CD8-positive, alpha-beta memory T cell (primary cell): ENCODE measurements at places on chromosomes 11 and 22. TPM values are rescaled to one million over a fixed set of nuclear protein-coding genes. Genes with fewer than 3 reads are reported as not detected.
A peak's percentile ranks its signal among the peaks of the same experiment; 100 is the strongest.

DNA sequence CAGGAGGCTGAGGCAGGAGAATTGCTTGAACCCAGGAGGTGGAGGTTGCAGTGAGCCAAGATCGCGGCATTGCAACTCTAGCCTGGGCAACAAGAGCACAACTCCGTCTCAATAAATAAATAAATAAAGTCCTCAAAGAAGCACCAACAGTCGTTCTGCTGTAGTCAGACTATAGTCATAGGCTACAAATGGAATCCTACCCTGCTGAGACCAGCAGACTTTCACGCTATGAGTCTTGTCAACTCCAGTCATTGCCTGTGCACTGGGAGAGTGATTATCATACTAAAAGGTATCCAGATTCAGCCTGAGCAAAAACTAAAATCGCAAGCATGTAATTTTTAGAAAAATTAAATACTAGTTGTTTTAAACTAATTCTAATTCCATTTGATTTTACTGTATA lies 19.6 kb downstream of the USP28 start:
- H3K4me1 ChIP-seq = peaks cover 10% of the 10 kb centered on the region
- peaks cover under 1% of the 10 kb centered on the region for H3K36me3 ChIP-seq
- no peak for DNase-seq
- no peak overlapping the region for H3K27ac ChIP-seq
- H3K4me3 ChIP-seq = no peak overlapping the region
- no peaks in the 10 kb centered on the region for H3K27me3 ChIP-seq

DNA sequence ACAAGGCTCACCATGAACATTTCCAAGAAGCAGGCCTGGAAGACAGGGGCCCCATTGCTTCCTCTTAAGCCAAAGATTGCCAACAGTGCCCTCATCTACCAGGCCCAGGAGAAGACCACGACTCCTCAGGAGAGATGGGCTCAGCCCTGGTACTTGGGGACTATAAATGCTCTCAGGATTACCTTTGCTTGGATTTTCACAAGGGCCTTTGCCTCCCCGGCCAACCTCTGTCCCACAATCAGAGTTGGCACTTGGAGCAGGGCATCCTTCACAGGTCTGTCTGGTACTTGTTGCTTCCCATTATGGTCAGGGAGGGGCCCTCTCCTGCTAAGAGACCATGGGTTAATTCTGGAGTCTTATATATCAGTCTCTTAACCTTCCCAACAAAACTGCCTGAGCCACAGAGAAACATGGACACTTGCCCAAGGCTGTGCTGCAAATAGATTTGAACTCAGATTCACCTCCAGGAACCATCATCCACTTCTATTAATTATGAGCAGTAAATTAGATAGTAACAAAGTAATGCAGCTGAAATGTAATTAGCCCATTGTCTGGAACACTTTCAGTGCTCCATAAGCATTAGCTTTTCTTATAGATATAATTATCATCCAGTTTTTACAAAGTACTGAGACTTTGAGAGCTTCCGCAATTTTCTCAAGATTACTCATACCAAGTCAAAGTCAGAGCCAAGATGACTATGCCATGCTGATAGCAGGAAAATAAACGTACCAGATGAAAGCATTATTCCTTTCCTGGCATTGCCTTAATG lies 33.5 kb downstream of the POU2AF3 start:
- no peak overlapping the region for H3K4me3 ChIP-seq
- no peak for DNase-seq
- no peak overlapping the region for H3K27ac ChIP-seq
- no peaks in the 10 kb centered on the region for H3K36me3 ChIP-seq
- no peaks in the 10 kb centered on the region for H3K27me3 ChIP-seq
- no peaks in the 10 kb centered on the region for H3K4me1 ChIP-seq

DNA sequence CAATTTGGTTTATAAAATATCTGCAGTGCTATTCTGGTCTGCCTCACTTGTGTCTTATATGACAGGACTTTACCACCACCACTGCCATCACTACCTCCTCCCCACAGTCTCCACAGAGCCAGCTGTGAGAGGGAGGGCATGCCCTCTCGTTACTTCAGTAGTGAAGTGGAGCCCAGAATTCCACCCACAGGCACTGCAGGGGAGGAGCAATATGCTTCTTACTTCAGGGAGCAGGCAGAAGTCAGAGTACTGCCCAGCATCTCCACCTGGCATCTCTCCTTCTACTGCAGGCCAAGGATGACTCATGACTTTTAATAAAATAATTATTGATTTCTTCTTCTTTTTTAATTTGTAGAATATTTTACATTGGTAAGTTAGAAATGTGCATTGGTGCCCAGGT lies 255.5 kb downstream of the DYNC2H1 start:
- H3K4me3 ChIP-seq = no peak overlapping the region
- H3K27me3 ChIP-seq = no peaks in the 10 kb centered on the region
- H3K27ac ChIP-seq = no peak overlapping the region
- no peaks in the 10 kb centered on the region for H3K4me1 ChIP-seq
- no peak for DNase-seq
- H3K36me3 ChIP-seq = no peaks in the 10 kb centered on the region

GRCh38 chr11:3101921-3102640 lies 44.9 kb upstream of the CARS1 start:
- no peaks in the 10 kb centered on the region for H3K27me3 ChIP-seq
- H3K4me3 ChIP-seq = no peak overlapping the region
- H3K36me3 ChIP-seq = no peaks in the 10 kb centered on the region
- DNase-seq = no peak
- H3K4me1 ChIP-seq = peaks cover 8% of the 10 kb centered on the region

DNA sequence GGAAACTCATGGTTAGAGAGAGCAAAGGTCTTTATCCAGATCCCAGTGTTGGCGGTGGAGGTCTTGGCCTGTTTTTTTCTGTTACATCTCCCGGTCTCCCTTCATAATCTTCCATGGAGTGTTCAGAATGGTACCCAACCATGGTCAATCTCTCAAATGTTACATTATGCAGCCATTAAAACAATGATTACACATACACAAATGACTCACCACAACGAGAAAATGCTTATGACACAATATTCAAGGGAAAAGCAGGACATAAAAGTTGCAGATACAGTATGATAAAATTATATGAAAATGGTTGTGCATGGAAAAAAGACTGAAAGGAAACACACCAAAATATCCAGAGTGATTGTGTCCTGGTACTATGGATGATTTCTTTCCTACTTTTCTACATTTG lies 17.8 kb upstream of the CSNK1E start:
- H3K27me3 ChIP-seq = peaks cover 7% of the 10 kb centered on the region
- H3K4me3 ChIP-seq = no peak overlapping the region
- DNase-seq = no peak

- DNase-seq = no peak
- H3K36me3 ChIP-seq = no peaks in the 10 kb centered on the region
- no peak overlapping the region for H3K27ac ChIP-seq
- H3K4me1 ChIP-seq = peaks cover 6% of the 10 kb centered on the region
- H3K4me3 ChIP-seq = no peak overlapping the region
- H3K27me3 ChIP-seq = no peaks in the 10 kb centered on the region
These were observed 812 bp downstream of the JAM3 start for GRCh38 chr11:134069426-134070341.

GRCh38 chr11:90220391-90220790 lies 2.5 kb downstream of the CHORDC1 start:
- peaks cover 46% of the 10 kb centered on the region for H3K4me1 ChIP-seq
- DNase-seq = no peak
- H3K4me3 ChIP-seq = no peak overlapping the region
- H3K36me3 ChIP-seq = no peaks in the 10 kb centered on the region
- peak overlapping the region; percentile 32 for H3K27ac ChIP-seq

GRCh38 chr11:134097166-134097565 lies 28.3 kb downstream of the JAM3 start:
- no peak overlapping the region for H3K4me3 ChIP-seq
- H3K36me3 ChIP-seq = no peaks in the 10 kb centered on the region
- no peaks in the 10 kb centered on the region for H3K4me1 ChIP-seq
- DNase-seq = no peak
- no peak overlapping the region for H3K27ac ChIP-seq

- no peaks in the 10 kb centered on the region for H3K4me1 ChIP-seq
- no peaks in the 10 kb centered on the region for H3K27me3 ChIP-seq
- no peaks in the 10 kb centered on the region for H3K36me3 ChIP-seq
These were observed 476.9 kb downstream of the MIAT start for GRCh38 chr22:27134315-27134701.

DNA sequence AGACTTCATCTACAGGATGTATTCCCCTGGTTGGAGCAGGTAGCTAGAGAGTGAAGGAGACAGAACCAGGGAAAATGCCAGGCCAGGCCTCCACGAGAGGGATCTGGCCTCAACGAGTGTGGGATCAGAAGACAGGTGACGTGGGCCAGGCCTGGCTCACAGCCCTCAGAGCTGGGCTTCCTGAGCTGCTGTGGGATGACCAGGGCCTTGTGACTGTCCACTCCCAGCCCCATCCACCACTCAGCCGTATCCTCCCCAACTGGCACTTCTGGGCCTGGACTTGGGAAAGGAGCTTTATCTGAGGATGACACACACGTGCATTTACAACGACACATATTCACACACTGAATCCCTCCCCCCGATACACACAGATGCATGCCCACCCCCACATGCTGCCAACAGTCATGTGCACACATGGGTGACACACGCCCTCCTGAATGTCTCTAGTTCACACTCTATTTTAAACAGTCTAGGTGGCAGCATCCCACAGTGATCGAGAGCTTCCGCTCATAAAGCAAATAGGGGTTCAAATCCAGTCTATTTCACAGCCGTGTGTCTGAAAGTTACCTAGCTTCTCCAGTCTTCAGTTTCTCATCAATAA lies 93.1 kb downstream of the TP53I11 start:
- no peak overlapping the region for H3K27ac ChIP-seq
- no peak overlapping the region for H3K4me3 ChIP-seq
- no peaks in the 10 kb centered on the region for H3K27me3 ChIP-seq
- DNase-seq = no peak
- H3K4me1 ChIP-seq = peaks cover 13% of the 10 kb centered on the region
- peaks cover 5% of the 10 kb centered on the region for H3K36me3 ChIP-seq

Gene DNAJB7
- total RNA-seq = not detected

Gene MS4A4A
- total RNA-seq = not detected

Gene KCNE3
- total RNA-seq = 0.07 TPM

Gene SLN
- not detected for total RNA-seq

Gene SMC1B
- total RNA-seq = 0.38 TPM

Gene RRAS2
- 72.6 TPM for total RNA-seq

Gene DEPDC7
- total RNA-seq = 1.8 TPM

Gene MORC2
- total RNA-seq = 28.7 TPM
